ENCODE measurements at places on chromosomes 13 and 19.

GRCh38 chr13:53298396-53298795 is 269.8 kb downstream of the OLFM4 start:
- no peak for DNase-seq

- no peak for DNase-seq
Measured at GRCh38 chr13:96700657-96701056, 293.6 kb downstream of the OXGR1 start.

GRCh38 chr19:40157059-40157458 is 34.2 kb upstream of the MAP3K10 start:
- no peak for DNase-seq

DNA sequence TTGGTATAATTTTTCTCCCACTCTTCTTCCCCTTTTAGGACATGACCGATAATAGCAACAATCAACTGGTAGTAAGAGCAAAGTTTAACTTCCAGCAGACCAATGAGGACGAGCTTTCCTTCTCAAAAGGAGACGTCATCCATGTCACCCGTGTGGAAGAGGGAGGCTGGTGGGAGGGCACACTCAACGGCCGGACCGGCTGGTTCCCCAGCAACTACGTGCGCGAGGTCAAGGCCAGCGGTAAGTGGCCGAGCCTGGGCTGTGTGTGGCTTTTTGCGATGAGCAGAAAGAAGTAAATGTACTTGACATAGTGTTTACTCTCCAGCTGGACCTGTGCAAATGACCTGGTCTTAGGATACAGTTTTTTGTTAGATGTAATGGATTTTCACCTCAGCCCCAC is 102.5 kb downstream of the ARHGEF7 start:
- DNase-seq, result no peak

- no peak for DNase-seq
Measured at GRCh38 chr19:50728084-50728737, 5.0 kb downstream of the CLEC11A start.

Measured in esophagus squamous epithelium (tissue), 5 donors.